ENCODE measurements at places on chromosomes 7 and 10.
A peak's percentile ranks its signal among the peaks of the same experiment; 100 is the strongest.

DNA sequence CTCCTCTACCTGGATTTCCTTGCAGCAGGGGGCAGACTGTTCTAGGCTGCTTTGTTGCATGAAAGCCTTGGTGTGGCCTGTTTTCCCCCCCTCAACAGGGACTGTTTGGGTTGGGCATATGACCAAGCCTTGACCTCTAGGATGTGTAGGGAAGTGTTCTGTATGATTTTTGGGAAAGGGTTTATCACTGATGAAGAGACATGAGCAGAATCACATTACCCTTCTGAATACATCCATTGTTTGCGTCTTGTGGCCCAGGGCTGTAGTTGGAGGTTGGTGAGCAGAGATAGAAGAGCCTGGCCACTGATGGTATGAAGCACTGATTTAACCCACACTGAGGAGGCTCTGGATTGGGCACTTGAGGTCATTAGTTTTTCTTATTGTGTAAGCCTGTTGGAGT, 26.6 kb downstream of the ZNF12 start:
- no peaks in the 10 kb centered on the region for H3K27me3 ChIP-seq
- H3K4me1 ChIP-seq: no peaks in the 10 kb centered on the region
- no peak overlapping the region for H3K4me3 ChIP-seq
- H3K27ac ChIP-seq: no peak overlapping the region
- no peak for DNase-seq
- H3K36me3 ChIP-seq: no peaks in the 10 kb centered on the region

DNA sequence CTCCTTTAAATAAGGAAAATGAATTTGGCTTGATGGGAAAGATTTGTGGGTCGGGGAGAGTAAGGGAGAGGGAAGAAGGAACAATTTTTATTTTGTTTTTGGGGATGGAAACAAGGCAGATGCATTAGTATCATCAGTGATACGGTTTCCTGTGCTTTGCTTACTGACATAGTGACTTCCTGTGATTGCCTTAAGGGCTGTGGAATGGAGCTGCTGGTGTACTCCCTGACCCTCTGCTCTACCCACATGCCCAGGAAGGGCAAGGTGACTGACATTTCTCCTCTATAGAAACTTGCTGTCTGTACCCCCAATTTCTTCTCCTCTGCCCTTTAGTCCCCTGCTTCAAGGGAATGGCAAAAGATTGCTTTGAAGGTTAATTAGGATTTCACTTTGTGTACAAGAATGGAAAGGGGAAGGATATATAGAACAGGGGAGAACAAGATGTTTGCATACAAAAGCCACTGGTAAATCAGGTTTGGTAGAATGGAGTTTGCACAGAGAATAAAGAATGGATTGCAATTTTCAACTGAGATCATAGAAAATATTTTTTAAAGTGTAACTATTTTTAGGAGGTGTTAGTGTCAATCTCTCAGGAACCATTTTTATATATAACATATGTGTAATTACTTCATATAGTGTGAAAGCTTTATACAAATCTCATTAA, 129.0 kb upstream of the AGR3 start:
- no peaks in the 10 kb centered on the region for H3K36me3 ChIP-seq
- no peak for DNase-seq
- no peaks in the 10 kb centered on the region for H3K27me3 ChIP-seq
- H3K4me1 ChIP-seq: peaks cover 10% of the 10 kb centered on the region
- peak overlapping the region; percentile 78 for H3K27ac ChIP-seq

GRCh38 chr7:16095171-16095950, 326.0 kb downstream of the CRPPA start:
- H3K4me1 ChIP-seq: no peaks in the 10 kb centered on the region
- DNase-seq: no peak
- H3K27me3 ChIP-seq: no peaks in the 10 kb centered on the region

DNA sequence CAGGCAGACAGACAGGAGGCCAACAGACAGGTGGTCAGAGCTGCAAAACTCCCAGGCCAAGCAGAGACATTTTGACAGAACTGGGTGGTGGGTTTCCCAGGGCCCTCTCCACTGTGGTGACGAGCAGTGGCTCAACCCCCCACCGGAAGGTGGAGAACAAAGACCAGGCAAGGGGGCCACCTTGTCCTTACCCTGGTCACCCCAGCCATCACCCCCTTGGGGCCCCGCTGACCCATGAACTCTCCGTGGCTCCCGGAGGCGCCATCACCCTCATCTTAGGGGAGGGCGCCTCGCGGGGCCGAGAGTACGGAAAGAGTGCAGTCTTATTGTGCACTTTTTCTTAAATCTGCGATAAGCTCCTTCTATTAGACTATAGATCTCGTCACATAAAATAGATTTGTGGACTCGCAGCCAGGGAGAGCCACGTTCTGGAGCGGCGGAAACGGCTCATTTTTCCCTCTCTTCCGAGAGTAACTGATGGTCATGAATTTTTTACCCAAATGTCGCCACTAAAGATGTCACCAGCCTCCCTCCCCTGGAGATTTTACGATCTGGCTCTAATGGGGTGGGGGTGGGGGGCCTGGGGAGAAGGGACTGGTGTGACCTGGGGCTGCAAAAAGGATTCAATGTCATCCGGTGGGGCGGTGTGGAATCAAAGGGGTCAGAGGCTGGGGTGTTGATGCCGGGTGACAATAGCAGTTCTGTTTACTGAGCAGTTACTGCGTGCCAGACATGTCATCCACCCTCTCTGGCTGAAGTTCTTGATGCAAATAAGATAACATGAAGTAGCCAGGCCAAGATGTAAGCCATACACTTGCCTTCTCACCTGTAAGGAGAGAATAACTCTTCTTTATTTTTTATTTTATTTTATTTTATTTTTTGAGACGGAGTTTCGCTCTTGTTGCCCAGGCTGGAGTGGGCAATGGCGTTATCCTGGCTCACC, 71.1 kb upstream of the MYL10 start:
- no peak for DNase-seq
- no peak overlapping the region for H3K27ac ChIP-seq
- H3K4me1 ChIP-seq: no peaks in the 10 kb centered on the region
- no peaks in the 10 kb centered on the region for H3K36me3 ChIP-seq
- no peak overlapping the region for H3K4me3 ChIP-seq

DNA sequence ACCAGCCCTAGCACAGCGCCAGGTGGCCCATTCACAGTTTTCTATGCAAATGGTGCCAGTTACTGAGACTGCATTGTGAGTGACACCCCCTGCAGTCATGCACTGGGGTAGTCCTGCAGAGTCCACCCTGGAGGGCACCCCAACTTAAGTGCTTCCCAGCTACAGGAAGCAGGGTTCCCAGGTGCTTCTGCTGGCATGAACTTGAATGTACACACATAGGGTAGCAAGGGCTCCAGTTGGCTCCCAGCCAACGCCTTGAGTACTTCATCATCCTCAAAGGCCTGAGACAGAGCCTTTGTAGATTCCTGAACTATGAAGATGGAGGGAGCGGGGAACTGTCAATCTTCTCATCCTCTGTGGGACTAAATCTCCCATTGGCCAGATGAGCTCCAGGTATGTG, 11.5 kb upstream of the NPFFR1 start:
- no peak overlapping the region for H3K4me3 ChIP-seq
- no peaks in the 10 kb centered on the region for H3K36me3 ChIP-seq
- no peaks in the 10 kb centered on the region for H3K27me3 ChIP-seq
- no peak for DNase-seq
- peak overlapping the region; percentile 68 for H3K27ac ChIP-seq

DNA sequence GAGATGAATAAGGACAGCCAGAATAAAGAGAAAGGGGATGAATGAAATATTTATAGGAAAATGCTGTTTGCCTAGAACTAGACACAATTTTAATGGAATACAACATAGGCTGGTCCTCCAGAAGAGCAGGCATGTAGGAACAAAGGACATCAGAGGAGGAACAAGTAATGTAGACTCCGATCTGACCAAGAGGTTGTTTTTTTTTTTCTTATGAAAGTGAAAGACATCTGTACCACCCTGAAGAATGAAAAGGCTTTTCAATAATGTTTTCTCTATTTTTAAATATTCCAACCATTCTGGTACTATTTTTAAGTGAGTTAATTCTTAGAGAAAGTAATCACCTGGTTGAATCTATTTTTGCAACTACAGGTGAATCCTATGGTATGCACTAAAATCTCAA, 136.9 kb upstream of the PTN start:
- no peak for DNase-seq
- no peaks in the 10 kb centered on the region for H3K27me3 ChIP-seq
- no peaks in the 10 kb centered on the region for H3K4me1 ChIP-seq
- no peak overlapping the region for H3K27ac ChIP-seq
- H3K4me3 ChIP-seq: no peak overlapping the region
- H3K36me3 ChIP-seq: no peaks in the 10 kb centered on the region

DNA sequence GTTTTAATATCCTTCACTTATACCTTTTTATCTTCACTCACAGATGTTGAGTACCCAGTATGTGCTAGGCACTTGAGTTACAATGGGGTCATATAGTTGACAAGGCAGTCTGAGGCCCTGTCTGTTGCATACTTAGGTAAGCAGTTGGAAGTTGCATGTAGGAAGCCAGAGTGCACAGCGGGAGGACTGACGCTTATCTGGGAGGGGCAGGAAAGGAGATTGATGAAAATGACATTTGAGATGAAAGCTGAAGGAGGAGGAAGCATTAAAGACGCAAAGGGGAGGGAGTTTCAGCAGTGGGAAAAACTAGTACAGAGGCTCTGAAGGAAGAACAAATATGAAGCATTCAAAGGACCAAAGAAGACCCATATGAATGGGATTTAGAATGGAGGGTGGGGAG, 266.2 kb downstream of the HTR7 start:
- H3K27ac ChIP-seq: no peak overlapping the region
- DNase-seq: no peak
- no peak overlapping the region for H3K4me3 ChIP-seq
- no peaks in the 10 kb centered on the region for H3K36me3 ChIP-seq
- H3K27me3 ChIP-seq: no peaks in the 10 kb centered on the region

- H3K27me3 ChIP-seq: no peaks in the 10 kb centered on the region
- H3K27ac ChIP-seq: no peak overlapping the region
- DNase-seq: no peak
- H3K4me1 ChIP-seq: peaks cover 4% of the 10 kb centered on the region
Measured at GRCh38 chr7:116691664-116692063, 19.7 kb downstream of the MET start.

DNA sequence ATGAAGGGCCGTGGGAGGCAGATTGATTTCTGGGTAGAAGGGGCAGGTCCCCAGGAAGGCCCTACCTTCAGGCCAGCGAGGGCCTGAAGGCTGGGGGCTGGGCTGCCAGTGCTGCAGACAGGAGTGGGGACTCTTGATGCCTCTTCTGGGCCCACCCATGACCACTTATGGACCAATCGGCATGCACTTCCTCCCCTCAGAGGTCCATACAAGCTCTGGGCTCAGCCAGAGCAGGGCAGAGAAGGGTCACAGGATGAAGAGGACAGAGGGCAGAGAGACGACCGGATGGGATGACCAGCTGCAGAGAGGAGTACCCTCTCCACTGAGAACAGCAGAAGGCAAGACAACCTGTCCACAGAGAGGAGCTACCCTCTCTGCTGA, 120.1 kb downstream of the DYNC2I1 start:
- H3K4me3 ChIP-seq: peak overlapping the region; percentile 33
- H3K4me1 ChIP-seq: no peaks in the 10 kb centered on the region
- H3K27ac ChIP-seq: no peak overlapping the region
- no peaks in the 10 kb centered on the region for H3K36me3 ChIP-seq

DNA sequence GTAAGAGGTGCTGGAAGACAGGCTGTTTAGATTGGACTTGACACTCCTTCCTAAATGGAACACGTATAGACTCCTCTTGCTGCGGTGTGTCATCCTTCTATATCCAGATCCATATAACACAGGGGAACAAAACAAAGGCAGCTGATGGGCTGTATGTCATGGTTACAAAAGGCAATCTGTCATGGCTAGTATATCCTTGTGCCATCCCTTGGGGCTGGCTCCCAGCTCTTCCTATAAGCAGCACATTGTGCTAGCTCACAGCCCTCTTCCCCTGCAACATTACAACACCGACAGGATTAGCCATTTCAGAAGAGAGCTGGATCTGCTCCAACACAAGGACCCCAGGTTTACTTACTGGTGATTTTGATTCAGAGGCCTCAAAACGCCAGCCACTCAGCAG, 15.3 kb downstream of the LIPK start:
- no peak overlapping the region for H3K27ac ChIP-seq
- DNase-seq: no peak
- H3K4me3 ChIP-seq: no peak overlapping the region
- H3K27me3 ChIP-seq: no peaks in the 10 kb centered on the region

GRCh38 chr10:14560791-14561765, 213.6 kb downstream of the FAM107B start:
- no peak overlapping the region for H3K4me3 ChIP-seq
- H3K36me3 ChIP-seq: no peaks in the 10 kb centered on the region
- no peaks in the 10 kb centered on the region for H3K4me1 ChIP-seq
- H3K27ac ChIP-seq: no peak overlapping the region
- H3K27me3 ChIP-seq: no peaks in the 10 kb centered on the region

GRCh38 chr10:118734475-118734874, 20.3 kb downstream of the CACUL1 start:
- H3K4me3 ChIP-seq: no peak overlapping the region
- H3K27ac ChIP-seq: no peak overlapping the region
- H3K27me3 ChIP-seq: no peaks in the 10 kb centered on the region
- no peaks in the 10 kb centered on the region for H3K36me3 ChIP-seq

DNA sequence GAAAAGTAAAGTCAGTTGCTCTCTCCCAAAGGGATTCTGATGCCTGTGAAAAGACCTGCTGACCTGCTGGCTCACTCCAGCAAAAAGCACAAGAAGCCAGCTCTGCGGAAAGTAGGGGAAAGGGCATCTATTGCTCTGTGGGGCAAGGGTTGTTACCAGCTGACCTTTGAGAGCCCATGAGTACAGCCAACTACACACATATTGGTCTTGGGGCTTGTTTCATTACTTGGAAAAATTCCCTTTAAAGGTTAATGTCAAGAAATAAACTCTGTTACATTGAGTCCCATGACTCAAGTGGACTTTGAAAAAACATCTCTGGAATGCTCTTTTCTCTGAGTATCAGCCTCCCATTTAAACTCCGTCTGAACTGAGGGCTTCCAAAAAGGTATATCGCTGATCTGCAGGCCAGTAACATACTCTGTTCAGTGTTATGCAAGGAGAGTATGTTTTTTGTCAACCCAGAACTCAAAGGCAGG, 53.2 kb downstream of the PANK1 start:
- no peaks in the 10 kb centered on the region for H3K27me3 ChIP-seq
- H3K27ac ChIP-seq: no peak overlapping the region
- no peak for DNase-seq
- no peaks in the 10 kb centered on the region for H3K36me3 ChIP-seq
- no peak overlapping the region for H3K4me3 ChIP-seq

DNA sequence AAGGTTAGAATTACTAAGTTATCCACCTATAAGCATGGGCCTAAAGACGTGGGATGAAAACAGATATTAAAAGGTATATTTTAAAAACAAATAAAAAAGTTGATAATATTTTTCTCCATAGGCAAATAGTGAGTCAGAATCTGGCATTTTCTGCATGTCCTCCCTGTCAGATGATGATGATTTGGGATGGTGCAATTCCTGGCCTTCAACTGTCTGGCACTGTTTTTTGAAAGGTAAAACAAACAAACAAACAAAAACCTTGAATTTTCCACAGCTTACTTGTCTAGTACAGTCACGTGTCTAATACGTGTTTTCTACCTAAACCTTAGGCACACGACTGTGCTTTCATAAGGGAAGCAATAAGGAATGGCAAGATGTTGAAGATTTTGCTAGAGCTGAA, 17.4 kb downstream of the HBP1 start:
- H3K4me3 ChIP-seq: no peak overlapping the region
- no peaks in the 10 kb centered on the region for H3K4me1 ChIP-seq
- no peaks in the 10 kb centered on the region for H3K27me3 ChIP-seq
- DNase-seq: no peak
- no peak overlapping the region for H3K27ac ChIP-seq

GRCh38 chr7:85172530-85172941, 14.3 kb downstream of the SEMA3D start:
- no peaks in the 10 kb centered on the region for H3K4me1 ChIP-seq
- no peaks in the 10 kb centered on the region for H3K27me3 ChIP-seq
- no peak overlapping the region for H3K4me3 ChIP-seq
